ENCODE measurements at places on chromosomes 16 and 17. TPM values are rescaled to one million over a fixed set of nuclear protein-coding genes. Genes with fewer than 3 reads are reported as not detected.

Gene FAM20A
- 12.9 TPM for total RNA-seq

Gene ZNF597
- total RNA-seq, result 3.0 TPM

GRCh38 chr16:47829850-47830600 lies 325.8 kb downstream of the ABCC12 start:
- no peak for DNase-seq

DNA sequence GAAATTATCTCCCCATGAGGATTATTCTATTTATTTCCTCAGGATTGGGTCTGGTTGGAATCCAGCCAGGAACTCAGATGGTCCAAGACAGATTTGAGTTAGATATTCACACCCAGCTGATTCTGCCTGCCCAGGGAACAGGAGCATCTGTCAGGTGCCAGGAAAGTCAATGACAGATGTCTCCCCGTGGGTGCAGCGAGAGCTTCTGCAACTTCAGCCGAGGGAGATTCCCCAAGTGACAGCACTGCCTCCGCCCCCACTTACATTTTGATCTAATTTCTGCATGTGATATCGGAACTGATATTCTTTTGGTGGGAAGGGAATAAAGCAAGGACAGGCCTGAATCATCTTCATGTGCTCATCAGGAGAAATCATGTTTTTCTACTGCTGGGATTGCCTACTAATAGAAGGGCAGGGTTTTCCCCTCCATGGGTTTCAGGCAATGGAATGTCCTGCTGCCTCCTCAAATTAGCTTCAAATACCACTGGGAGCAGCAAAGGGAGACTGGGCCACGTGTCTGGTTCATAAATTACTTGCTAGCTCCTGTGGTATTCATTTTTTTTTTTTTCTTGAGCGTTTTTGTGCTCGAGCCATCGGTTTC lies 15.7 kb upstream of the DHX8 start:
- DNase-seq, result peak; percentile 89

DNA sequence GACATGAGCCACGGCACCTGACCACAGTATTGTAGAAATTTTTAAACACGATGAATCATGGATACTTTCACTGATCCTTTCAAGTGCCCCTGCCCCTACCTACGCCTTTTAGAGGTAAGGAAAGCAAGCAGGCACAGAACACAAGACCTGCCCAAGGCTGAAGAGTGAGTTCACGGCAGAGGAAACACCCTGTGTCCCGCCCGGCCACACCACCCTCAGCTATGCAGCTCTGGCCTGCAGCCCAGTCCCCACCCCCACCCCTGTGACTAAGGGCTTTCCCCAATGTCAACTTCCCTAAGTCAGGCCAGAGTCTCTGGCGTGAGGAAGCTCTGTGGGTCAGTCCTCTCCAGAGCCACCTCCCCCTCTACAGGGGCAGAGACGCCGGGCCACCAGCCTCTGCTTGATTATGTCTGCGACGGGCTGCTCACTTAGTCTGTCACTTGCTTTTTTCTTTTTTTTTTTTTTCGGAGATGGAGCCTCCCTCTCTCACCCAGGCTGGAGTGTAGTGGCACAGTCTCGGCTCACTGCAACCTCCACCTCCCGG lies 8.4 kb downstream of the SLC16A5 start:
- DNase-seq, result peak; percentile 96

DNA sequence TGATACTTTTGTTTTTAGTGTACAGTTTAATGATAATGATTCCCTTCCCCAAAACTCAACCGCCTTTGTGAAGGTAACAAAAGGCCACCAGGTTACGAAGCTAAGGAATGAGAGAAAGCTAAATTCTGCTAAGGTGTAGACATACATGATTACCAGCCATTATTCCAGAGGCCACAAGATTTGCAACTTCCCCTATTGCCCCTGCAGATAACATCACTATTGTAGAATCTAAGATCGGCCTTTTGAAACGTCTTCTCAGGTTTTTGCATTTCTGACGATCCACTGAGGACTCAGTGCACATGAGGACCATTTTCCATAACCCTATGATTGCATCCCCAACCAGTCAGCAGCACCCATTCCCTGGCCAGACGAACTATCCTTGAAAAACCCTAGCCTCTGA lies 33.9 kb upstream of the SNN start:
- no peak for DNase-seq

GRCh38 chr16:7515543-7515942 lies 182.9 kb downstream of the RBFOX1 start:
- no peak for DNase-seq

GRCh38 chr16:23132775-23133463 lies 16.3 kb downstream of the USP31 start:
- DNase-seq, result no peak

Measured in renal cortical epithelial cell (primary cell).